ENCODE measurements at places on chromosomes 11 and 22.

DNA sequence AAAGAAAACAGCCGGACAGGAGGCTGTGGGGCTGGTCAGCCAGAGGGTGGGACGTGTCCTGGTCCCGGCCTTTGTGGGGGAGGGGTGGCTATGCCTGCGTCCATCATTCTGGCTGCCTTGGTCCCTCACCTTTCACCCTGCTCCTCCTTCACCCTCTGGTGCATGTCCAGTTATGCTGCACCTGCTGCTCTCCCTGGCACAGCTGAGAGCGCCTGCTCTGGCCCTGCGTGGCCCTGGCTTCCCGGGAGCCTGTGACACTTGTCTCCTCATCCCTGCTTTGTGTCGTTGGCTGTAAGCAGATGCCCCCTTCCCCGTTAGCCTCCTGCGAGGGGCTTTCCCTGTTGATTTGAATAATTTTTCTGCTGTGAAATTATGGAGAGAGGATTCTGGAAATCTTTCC is 16.6 kb downstream of the PHRF1 start:
- DNase-seq = no peak

DNA sequence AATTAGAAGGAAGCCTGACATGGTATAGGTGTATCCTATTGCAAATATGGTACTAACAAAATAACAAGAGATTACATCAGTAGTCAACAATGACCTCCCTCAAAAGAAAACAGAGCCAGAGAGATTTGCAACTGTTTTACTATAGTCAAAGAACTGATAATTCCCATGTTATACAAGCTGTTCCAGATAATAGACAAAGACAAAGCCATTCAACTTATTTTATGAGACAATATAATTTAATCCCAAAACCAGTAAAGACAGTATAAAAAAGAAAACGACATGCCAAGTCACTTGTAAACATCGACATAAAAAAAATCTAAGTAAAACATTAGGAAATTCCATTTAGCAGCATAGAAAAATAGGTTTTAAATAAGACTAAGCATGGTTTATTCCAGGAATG is 65.2 kb downstream of the PIWIL4 start:
- DNase-seq = no peak

- DNase-seq = no peak
Measured at GRCh38 chr22:37803195-37803638, 4.5 kb upstream of the GCAT start.

DNA sequence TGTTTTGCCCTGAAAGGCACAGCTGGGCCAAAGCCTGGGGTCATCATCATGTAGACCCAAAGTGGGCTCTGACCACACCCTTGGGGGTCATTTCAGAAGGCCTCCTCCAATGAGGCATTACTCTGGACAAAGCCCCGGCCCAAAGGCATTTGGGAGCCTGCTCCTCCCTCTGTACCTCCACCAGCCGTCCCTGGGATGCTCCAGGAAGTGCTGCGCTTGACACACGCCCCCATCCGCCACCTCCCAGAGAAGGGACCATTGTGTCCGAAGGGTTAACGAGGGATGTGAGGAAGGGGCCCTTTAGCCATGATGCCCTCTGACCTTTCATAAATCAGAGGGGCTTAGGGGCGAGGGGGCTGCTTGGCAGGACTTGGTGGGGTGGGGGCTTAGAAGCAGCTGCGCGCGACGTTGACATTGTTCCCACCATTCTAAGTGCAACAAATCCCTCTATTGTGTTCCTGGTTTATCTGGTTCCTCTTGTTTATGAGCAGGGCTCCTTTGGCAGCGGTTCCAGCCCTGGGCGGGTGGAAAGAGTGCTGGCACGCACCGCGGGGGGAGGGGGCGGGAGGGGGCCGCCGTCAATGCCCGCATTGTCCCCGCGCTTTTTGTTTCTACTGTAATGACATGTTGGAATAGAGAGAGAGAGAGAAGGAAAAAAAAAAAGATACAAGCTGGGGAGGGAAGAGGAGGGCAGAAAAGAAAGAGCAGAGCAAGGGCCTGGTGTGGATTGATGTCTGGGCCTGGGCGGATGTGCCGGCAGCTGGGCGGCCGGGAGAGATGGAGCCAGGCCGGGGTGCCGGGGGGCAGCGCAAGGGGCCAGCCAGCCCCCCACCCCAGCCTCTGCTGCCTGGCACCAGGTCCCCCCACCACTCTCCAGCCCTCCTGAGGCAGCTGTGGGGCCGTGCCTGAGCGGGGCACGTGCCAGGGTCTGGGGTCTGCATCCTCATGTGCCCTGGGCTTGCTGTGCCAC is 32.1 kb upstream of the SOX10 start:
- peak; percentile 97 for DNase-seq

- DNase-seq = no peak
Measured at GRCh38 chr11:114880442-114880841, 202.1 kb downstream of the NXPE2 start.

DNA sequence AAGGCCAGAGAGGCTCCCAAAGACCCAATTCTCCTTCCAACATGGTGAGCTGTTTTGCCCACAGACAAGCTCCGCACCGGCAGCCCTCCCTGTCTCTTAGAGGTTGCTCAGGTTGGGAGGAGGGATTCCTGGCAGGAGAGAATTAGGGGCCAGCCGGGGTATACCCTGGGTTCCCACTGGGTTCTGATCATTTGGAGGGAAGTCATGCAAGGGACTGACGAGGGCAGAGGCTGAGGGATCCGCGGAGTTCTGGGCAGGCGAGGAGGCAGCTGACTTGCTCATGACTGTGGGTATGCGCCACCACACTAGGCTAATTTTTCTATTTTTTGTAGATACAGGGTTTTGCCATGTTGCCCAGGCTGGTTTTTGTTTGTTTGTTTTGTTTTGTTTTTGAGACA is 4.6 kb downstream of the ST3GAL4 start:
- DNase-seq = no peak

DNA sequence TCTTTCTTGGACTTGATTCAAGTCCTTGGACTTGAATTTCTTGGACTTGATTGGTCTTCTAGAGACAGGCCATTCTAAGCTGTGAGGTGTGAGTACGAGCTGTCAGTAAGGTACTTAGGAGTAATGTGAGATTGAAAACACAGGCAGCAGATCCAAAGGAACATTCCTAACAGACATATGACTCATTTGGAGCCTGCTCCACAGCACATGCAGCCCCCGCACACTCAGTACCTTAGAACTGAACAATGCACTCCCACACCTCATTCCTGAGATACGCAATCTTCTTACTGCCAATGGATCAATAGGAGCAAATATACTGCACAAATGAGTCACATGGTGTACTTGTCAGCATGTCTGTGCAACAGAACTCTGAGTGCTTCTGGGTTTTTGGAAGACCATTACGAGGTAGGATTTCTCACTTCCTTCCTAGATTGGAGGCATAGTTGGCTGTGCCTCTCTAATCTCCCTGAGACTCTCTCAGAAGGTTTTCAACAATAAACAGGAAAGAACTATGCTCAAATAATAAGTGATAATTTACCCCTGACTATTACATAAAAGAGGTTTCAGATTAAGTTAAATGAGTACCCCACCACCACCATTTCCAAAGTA is 243.1 kb downstream of the KCNA4 start:
- no peak for DNase-seq

GRCh38 chr11:9461760-9462134 is 935 bp downstream of the ZNF143 start:
- no peak for DNase-seq

GRCh38 chr11:121323046-121323607 is 30.6 kb downstream of the SC5D start:
- no peak for DNase-seq

DNA sequence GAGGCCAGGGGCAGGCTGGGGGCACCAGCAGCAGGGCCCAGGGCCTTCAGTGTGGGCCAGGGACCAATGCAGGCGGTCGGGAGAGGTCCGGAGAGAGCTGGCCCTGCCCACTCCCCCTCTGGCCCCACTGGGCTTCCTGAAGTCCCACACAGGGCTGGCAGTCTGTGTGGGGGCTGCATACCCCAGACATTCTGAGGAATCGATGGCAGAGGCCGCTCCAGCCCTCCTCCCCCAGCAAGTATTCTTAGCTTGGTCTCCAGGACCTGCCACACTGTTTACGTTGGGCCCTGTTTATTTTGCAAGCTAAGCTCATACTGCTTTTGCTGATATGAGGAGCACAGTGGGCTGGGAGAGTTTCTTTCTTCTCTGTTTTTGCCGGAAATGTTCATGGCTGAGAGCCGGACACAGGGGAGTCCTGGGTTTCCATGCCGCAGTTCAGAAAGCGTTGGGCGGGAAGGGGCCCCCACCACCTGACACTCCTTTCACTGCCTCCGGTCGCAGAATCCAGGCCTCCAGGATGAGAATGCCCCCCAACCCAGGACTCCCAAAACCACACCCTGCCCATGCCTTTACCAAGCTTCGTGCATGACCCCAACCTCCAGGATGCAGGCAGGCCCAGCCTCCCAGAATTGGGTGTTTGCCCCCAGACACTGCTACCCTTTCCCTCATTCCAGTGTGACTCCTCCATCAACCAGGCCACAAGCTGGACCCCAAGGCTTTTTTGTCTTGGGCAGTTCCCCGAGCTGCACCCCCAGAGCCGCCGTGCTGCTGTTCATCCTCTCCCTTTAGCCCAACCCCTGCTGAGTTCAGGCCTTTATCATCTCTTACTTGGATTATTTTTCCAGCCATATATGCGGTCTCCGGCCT is 81.8 kb upstream of the KCNQ1OT1 start:
- no peak for DNase-seq

GRCh38 chr11:130431331-130431773 is 2.9 kb upstream of the ADAMTS8 start:
- DNase-seq = peak; percentile 50

- no peak for DNase-seq
Measured at GRCh38 chr11:16223558-16223957, 132.8 kb downstream of the SOX6 start.

- DNase-seq = peak; percentile 74
Measured at GRCh38 chr11:86459682-86460460, 85.2 kb downstream of the CCDC81 start.

DNA sequence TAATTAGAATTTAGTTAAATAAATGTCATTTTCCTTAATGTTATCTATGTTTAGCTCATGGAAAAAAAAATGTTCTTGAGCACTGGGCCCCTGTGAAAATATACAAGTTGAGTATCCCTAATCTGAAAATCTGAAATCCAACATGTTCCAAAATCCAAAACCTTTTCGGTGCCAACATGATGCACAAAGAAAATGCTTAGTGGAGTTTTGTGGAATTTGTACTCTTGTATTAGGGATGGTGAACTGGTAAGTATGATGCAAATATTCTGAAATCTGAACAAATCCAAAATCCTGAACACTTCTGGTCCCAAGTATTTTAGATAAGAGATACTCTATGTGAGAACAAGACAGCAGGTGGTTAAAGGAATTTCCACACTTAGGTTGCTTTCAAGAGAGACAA is 44.5 kb downstream of the TCP11L1 start:
- no peak for DNase-seq

- DNase-seq = no peak
Measured at GRCh38 chr22:32211011-32211410, 6.1 kb upstream of the RFPL2 start.

DNA sequence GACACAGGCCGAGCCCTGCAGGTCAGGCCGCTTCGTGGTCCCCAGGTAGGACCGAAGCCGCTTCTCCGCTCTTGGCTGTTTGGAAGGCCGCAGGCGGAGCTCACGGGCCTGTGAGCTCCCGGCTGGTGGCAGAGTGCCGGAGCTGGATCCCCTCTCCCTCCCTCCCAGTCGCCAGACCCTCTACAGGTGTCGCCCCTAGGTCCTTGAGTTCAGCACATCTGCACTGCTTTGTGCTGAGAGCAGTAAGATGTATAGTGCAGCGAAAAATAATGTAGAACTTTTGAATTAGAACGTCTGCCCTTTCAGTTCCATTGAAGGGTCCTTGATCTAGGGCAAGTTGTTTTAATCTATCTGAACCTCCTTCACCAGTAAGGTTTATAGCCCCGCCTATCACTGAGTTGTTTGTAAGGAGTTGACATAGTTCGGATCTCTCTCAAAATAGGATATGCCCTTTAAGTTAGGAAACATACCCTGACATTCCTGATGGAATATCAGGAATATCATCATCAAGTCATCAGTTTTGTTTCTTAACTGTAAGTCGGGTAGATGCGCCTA is 419 bp downstream of the ANKRD49 start:
- no peak for DNase-seq

- peak; percentile 66 for DNase-seq
Measured at GRCh38 chr22:43263645-43264514, 76.9 kb upstream of the TTLL12 start.

- no peak for DNase-seq
Measured at GRCh38 chr11:118410055-118410745, 8.8 kb downstream of the ATP5MG start.

DNA sequence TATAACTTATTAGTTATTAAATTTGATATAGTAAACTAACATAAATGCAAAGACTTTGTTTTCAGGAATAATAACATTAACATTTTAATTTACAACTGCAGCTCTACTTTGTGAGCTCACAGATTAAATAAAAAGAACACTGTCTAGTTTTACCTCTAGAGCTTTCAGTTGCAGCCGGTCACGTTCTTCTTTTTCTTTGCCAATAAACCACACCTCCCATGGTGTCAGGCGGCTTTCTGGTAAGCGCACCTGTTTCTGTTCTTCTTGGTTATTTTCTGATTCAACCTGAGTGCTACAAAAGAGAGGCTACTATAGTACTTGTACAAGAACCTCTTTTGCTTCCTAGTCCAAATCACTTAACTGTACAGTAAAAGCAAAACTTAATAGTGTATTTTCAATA is 5.8 kb downstream of the CCDC34 start:
- DNase-seq = no peak

GRCh38 chr11:1570896-1571759 is 943 bp downstream of the DUSP8 start:
- no peak for DNase-seq

Data from COLO829 (cell line).